ENCODE measurements at places on chromosomes 5 and 9.

DNA sequence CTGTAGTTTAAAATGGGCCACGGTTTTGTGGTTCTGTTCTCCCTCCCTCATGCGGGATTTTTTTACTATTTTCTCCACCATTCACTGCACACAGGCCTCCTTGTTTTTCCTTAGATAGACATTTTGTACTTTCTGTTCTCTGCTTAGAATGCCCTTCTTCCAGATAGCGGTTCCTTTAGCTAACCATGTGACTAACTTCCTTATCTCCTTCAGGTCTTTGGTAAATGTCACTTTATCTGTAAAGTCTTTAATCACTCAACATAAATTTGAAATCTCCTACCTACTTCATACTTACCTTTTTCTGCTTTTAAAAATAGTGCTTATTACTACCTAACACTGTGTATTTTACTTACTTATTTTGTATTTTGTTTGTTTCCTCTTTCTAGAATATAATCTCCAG, 15.0 kb downstream of the FER start:
- DNase-seq = no peak

DNA sequence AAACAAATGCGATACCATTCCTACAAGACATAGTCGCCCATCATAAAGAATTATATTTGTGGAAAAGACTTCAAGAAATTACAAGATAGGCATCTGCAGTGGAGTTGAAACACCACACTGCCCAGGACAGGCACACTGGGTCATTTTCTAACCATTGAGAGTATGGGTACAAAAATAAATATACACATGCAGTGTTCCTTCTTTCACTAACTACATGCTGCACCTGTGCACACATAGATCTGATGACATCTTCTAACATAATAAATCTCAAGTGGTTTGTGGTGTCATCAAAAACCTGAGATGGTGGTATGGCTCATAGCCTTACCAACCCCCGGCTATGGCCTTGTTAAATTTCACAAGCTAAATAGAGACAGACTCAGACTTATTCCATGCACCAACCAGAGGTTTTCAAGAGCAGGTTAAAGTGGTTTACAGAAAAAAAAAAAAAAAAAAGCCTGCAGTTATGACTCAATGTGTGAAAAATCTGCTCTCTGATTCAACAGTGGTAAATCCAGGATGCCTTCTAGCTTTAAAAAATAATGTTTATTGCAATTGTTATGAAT, 12.4 kb upstream of the NFIB start:
- DNase-seq = peak; percentile 99

DNA sequence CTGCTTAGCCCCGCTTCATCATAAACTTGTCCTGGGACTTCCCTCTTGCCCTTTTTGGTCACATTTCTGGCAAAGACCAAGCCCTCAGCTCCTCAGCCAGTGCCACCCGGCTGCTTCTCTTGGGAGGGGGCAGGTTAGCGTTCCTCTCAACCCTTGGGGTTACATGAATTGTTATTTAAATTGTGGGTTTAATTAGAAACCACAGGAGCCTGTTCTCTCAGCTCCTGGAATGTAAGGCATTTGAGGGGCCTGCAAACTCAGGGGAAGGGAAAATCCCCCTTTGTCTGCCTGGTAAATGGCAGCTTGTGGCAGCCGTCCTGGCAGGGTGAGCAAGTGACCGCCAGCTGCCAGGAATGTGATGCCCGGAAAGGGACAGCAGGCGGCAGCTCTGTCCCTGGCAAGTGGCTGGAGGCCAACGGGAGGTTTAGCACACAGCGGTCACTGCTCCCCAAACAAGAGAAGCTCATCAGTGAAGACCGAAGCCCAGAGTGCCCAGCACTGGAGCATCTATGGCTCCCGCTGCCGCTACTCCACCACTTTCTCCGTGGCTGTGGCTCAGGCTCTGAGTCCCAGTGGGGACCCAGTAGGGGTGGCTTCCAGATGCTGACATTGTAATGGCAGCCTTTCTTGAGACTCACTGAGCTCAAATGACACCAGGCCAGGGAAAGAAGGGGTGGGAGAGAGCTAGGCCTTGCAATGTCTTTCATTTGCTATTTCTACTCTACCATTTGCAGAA, 51.7 kb downstream of the SHB start:
- no peak for DNase-seq

GRCh38 chr9:137421838-137422603, 941 bp downstream of the EXD3 start:
- no peak for DNase-seq

GRCh38 chr5:407801-408268, 35.1 kb upstream of the EXOC3 start:
- no peak for DNase-seq

DNA sequence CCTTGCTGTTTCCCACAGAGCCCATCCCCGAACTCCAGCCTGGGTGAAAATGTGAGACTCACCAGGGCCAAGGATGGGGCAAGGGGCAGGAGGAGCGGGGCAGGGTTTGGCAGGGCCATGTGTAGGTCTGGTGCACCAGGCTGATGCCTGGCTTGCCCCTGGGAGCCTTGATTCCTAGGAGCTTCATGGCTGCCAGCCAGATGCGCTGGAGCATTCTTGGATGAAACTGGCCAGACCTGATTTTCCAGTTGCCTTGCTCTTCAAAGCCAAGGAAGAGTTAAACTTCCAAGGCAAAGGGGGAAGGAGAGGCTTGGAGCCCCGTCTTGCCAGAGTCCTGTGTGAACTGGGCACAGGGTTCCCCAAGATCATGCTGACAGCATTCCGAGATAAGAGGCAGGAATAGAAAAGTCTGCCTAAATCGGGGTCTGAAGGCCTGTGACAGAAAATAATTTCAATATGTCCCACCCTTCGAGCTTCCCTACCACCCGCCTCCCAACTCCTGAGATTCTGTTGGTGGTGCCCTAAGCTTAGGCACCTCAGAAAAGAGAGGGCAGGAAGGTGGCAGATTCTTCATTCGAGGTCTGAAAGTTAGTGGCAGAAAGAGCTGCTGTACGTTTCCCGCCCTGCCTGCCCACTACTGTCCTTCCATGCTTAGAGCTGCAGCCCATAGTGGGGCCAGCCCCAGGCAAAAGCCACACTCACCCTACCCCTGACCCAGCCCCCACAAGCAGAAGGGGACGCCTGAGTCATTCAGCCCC, 20.4 kb downstream of the FAT2 start:
- DNase-seq = peak; percentile 65

Data from DMS79 (cell line).